ENCODE measurements at places on chromosomes 5 and 9. TPM values are rescaled to one million over a fixed set of nuclear protein-coding genes. Genes with fewer than 3 reads are reported as not detected.
A peak's percentile ranks its signal among the peaks of the same experiment; 100 is the strongest.

GRCh38 chr5:139896718-139897117 lies 101.1 kb downstream of the PSD2 start:
- no peak for ATAC-seq

Gene FAM153A
- 0.17 TPM for total RNA-seq

DNA sequence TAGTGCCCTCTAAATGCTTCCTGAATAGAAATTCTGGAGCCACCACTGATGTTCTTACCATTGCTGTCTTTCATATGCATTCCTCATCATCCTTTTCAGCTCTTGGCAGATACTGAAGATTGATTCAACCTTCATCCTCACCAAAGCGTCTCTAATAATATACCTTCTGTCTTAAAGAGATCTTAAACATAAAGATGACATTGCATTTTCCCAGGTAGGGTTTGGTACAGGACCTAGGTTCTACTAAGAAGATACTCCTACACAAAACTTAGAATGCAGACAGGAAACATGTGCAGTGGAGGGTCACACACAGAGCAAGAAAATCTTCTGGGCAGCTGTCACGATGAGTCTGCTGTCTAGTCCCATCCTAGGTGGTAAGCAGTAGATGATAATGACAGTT lies 41.0 kb upstream of the RPS23 start:
- ATAC-seq, result no peak

GRCh38 chr9:36762958-36763357 lies 190.3 kb downstream of the MELK start:
- ATAC-seq, result no peak

DNA sequence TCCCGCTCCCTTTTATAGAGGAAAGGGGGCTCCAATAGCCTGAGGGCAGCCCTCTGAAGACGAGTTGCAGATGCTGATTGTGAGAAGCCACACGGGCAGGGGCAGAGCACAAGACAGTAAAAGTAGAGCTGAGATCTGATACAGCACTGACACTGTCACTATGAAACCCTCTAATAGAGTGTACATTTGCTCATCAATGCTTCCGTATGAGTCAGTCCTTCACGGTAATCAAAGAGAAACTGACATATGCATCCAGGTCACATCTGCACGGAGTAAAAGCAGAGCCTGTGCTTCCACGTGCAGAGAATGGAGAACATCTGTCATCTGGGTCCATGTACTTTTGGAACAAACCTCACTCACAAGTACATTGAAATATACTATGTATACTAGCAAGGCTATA lies 60.6 kb upstream of the TMEM215 start:
- no peak for ATAC-seq

- no peak for ATAC-seq
These were observed 101.5 kb downstream of the PLCXD3 start for GRCh38 chr5:41408676-41409443.

- ATAC-seq, result no peak
These were observed 29.0 kb upstream of the ANKRD33B start for GRCh38 chr5:10534561-10535530.

GRCh38 chr9:90002397-90003271 lies 397.8 kb downstream of the GADD45G start:
- no peak for ATAC-seq

GRCh38 chr9:77935974-77936373 lies 95.6 kb downstream of the GNAQ start:
- ATAC-seq, result no peak

GRCh38 chr5:137098663-137099062 lies 400.5 kb downstream of the SPOCK1 start:
- no peak for ATAC-seq

- ATAC-seq, result no peak
These were observed 347.6 kb downstream of the GADD45G start for GRCh38 chr9:89952401-89952800.

- ATAC-seq, result no peak
These were observed 27.6 kb downstream of the MBLAC2 start for GRCh38 chr5:90446961-90447360.

DNA sequence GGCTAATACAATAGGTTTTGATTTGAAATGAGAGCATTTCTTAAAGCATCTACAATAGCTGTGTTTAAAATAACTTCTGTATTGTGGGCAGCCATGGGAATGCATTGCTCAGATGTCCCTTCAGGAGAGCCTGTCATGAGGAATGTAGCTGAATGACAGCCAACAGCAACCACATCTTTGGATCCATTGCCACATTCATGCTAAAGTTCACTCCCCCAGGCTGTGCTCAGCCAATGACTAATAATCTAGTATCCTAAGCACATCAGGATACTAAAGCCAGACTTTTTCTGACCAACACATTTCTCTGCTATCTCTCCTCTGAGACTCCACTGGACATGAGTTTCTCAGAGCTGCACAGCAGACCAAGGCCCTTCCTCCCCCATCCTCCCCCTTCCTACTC lies 45.5 kb downstream of the HTR1A start:
- ATAC-seq, result no peak

Gene SLC45A2
- not detected for total RNA-seq

Gene PARP8
- 26.2 TPM for total RNA-seq

Gene OR1Q1
- total RNA-seq, result not detected

GRCh38 chr5:143143973-143144372 lies 259.5 kb downstream of the NR3C1 start:
- ATAC-seq, result no peak

GRCh38 chr9:89476546-89476945 lies 21.4 kb downstream of the SEMA4D start:
- no peak for ATAC-seq

GRCh38 chr9:93231121-93231694 lies 47.3 kb downstream of the WNK2 start:
- no peak for ATAC-seq

Gene STKLD1
- total RNA-seq, result 3.5 TPM

GRCh38 chr9:89756891-89757537 lies 152.2 kb downstream of the GADD45G start:
- no peak for ATAC-seq

Gene GARIN3
- total RNA-seq, result not detected

GRCh38 chr9:36017278-36017677 lies 19.4 kb upstream of the RECK start:
- ATAC-seq, result no peak

DNA sequence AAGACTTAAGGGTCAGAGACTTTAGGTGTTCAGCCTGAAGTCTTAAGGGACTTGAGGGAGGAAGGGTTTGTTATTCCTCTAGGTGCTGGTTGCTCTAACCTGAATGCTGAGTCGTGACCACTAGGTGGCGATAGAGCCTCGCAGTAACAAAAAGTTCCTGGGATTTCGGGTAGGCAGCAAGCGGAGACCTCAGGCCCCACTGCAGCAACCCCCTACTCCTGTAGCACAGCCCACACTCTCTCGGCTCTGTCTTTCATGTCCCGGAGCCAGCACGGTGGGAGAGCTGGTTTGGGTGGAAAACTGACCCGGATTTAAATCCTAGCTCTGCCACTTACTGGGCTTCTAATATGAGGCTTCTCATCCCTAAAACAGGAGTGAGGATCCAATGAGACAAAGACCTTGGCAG lies 100.3 kb upstream of the PANK3 start:
- ATAC-seq, result peak; percentile 84

DNA sequence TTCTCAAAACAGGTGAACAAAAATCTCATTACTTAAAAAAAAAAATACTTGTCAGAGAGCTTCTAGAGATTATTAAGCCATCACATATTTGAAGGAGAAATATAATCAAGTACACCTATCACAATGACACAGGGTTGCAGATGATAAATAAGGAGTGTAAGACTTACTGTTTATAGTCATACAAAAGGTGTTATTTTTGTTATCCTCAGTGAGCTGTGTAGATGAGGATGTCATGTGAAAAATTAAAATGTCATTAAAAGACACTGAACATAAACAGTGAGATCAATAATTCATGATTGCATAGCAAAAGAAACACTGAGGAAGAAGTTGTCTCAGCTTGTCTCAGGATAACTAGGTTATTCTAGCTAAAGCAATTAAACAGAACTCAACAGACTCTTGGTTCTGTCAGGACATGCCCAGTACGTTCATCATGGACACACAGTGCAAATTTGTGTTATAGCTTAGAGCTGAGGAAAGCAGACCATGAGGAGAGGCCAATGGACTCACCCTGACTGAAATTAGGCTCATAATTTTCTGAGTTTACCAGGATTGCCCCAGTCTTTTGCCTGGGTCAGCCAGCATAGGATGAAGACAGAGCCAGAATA lies 1162.6 kb upstream of the C9orf72 start:
- ATAC-seq, result peak; percentile 65

- ATAC-seq, result no peak
These were observed 257.8 kb upstream of the TARS1 start for GRCh38 chr5:33182986-33183385.

DNA sequence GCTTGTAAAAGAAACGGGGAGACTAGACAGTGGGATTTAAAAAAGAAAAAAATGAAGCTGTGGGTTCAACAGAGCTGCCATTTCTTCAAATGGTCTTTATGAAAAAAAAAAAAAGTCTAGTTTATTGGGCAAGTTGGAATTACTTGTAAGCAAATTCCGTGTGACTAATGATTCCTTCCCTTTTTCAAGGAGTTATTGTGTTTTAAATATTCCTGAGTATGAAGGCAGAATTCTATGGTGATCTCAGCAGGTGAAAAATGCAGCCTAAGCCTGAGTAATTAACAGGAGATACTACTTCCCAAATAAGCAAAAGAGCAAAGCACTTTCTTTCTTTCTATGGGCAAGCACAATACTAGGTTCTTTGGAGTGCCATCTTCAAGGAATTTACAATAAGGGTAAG lies 481.9 kb downstream of the ZNF608 start:
- ATAC-seq, result no peak

GRCh38 chr9:98356326-98356725 lies 100.9 kb upstream of the TBC1D2 start:
- no peak for ATAC-seq

GRCh38 chr9:133420392-133420827 lies 1.8 kb upstream of the ADAMTS13 start:
- ATAC-seq, result no peak

Gene ADGRD2
- not detected for total RNA-seq

DNA sequence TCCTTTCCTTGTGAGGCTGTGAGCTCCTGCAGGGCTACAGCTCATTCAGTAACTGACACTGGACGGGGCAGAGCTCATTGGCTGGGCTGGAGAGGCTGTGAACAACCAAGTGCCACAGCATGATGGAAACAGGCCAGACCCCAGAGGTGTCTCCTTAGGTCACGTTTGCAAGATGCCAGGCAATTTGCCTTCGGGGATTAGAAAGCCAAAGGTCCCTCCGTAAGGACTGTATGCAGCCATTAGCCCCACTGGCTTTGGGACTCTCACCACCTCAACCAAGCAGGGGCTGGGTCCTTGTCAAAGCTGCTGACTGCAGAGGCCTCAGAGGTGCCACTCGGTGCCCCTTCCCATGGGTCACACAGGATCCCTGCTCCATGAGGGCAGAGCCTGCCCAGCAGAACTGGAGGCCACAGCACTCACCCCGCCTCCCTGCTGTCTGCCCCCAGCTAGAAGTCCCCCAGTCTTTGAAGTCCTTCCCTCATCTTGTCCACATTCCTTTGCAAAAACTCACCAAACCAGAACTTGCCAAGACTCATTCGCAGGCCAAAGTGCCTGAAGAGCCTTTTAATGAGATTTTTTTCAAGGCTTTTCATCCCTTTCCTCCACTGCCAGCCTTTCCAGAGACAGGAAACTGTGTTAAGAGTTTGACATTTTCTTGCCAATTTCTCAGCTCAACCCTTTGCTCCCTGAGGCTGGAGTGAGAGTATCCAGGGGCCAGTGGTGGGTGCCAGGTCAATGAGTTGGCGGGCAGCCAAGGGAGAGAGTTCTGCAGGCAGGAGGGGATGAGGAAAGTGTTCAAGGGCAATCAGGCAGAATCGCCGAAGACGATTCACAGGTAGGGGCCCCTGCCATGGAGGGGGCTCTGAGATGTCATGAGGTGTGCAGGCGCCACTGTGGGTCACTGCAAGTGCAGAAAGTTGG lies 39.7 kb upstream of the SLC25A51 start:
- ATAC-seq, result no peak

Gene TGFBI
- 915 TPM for total RNA-seq

- no peak for ATAC-seq
These were observed 369.9 kb downstream of the DNAH5 start for GRCh38 chr5:13574574-13574973.

GRCh38 chr9:117184173-117184572 lies 230.7 kb downstream of the ASTN2 start:
- peak; percentile 41 for ATAC-seq

DNA sequence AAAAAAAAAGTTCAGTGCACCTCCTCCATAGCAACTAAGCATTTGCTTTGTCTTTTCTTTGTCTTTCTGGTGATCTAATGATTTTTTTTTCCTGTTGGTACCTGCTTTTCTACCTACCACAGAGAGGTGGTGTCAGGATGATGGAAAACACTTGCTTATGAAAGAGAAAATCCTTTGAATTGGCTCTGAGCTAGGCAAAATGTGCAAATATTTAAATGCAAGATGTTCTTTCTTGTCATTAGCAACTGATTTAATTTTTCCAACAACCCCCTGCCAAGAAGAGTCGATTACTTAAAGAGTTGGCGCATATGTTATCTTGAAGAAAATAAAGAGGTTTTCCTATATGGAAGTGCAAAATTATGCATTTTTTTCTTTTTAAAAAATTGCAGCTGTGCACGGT lies 37.7 kb downstream of the TNC start:
- no peak for ATAC-seq

Gene C5orf58
- total RNA-seq, result 2.4 TPM

- ATAC-seq, result peak; percentile 99
These were observed 220.4 kb downstream of the ARRDC3 start for GRCh38 chr5:91162534-91163381.

DNA sequence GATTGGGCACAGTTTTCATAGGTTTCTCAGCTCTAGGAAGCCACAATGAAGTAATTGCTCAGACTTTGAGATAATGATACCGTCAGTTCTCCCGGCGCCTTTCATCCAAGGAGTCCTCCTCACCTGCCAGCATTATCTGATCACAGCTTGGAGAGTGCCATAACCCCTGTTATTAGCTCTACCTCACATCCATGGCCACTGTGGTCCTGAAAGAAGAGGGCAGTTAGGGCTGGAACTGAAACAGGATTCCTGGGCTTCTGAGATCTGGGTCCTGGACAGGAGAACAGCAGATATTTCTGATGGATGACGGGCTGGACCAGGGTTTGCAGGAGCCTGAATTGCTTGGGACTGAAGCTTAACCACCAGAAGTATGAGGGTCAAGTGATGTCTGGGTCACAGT lies 13.5 kb downstream of the RGS3 start:
- no peak for ATAC-seq

Gene CDK5RAP2
- 40.1 TPM for total RNA-seq

- ATAC-seq, result no peak
These were observed 152.9 kb upstream of the ANKRD55 start for GRCh38 chr5:56386046-56386445.

GRCh38 chr9:128142596-128142995 lies 6.7 kb upstream of the LCN2 start:
- ATAC-seq, result no peak

DNA sequence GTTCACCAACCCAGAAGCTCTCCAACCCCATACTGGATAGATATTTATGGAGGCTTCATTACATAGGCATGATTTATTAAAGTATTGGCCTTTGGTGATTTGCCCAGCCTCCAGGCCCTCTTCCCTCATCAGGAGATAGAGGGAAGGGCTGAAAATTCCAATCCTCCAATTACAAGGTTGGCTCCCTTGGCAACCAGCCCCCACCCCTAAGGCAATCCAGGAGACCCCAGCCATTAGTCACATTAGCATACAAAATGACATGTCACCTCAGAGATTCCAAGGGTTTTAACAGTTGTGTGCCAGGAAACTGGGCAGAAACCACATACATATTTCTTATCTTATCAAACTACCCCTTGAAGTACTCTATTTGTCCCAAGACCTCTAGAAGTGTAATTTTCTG lies 210.0 kb downstream of the HINT1 start:
- ATAC-seq, result no peak

Gene GPR150
- total RNA-seq, result not detected

Data from motor neuron (in vitro differentiated cells).